SHP77 (cell line): ENCODE measurements at places on chromosomes 6 and 20.

DNA sequence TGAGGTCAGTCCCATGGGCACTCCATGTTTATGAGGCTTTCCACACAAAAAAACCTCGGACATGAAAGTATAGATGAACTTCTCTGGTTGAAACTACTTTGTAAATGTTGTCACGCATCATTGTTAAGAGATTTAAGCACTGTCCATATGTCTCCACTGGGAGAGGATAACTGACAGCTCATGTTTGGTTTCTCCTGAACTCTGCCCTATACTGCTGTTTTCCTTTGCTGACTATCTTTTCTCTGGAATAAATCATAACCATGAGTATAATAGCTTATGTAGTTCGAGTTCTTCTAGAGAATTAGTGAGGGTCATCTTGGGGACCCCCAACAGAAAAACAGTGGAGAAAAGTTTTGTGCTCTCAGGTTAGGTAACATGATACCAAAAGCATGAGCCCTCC lies 14.3 kb downstream of the THEMIS start:
- DNase-seq, result no peak

DNA sequence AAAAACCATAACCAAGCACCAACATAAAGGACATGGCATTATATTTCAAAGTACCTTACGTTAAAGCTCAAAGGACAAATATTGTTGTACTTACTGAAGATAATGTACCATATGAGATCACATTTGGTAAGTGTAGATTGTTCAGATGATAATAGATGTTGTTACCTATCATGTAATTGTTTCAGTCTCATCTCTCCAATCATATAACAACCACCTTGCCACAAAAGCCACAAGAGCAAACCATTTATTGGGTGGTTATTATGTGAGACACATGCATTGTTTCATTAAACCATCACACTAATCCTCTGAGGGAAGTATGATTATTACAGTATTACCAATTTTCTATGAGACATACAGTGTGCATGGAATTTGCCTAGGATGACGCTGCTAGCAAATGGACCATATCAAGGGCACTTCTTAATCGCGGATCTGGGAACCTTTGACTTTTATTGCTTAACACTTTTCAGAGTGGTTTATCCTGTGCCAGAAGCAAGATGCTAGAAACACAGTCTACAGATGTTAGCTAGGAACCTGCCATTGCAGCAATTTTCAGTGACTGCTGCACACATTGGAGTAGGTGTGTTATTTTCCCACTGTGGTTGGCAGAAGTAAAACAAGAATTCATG lies 149.8 kb upstream of the AKIRIN2 start:
- no peak for DNase-seq

DNA sequence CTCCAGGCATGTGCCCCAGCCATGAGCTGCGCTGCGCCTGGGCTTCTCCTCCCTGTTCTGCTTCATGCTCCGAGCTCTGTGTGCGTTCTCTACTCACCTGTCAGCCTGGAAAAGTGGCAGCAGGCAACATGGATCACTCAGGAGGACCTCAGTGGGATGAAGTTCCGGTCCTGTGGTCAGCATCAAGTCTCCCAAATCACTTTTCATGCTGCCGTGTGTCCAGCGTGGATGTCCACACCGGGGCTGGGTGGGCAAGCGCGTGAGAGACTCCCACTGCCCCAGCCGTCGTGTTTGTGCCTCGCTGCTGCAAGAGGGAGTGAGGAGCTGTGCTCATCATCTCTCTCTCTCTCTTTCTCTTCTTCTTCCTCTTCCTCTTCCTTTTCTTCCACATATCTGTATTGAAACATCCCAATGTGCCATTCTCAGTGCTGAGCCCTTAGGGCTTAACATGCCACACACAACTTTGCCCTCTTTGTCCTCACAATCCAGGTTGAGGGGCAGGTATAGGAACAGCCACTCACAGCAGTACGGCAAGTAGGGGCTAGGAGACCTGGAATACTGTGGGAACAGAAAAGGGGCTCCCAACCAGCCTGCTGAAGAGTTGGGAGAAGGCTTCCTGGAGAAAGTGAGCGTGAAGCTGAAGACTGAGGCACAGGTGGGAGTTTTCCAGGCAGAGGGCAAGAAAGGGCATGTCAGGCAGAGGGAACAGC lies 3.8 kb upstream of the PDYN start:
- no peak for DNase-seq

- DNase-seq, result no peak
These were observed 50.7 kb downstream of the MRPL14 start for GRCh38 chr6:44076356-44077213.

GRCh38 chr6:153170511-153170910 lies 39.4 kb upstream of the RGS17 start:
- DNase-seq, result no peak

DNA sequence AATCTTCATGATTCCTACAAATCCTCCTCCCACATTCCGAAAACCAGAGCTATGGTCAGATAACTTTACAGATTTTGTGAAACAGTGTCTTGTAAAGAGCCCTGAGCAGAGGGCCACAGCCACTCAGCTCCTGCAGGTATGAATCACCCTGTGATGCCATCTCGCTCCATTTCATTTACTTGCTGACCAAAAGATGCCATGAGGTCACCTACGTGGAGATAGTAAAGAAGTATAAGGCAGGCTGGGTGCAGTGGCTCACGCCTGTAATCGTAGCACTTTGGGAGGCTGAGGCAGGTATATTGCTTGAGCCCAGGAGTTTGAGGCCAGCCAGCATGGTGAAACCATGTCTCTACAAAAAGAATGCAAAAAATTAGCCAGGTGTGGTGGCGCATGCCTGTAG lies 30.9 kb downstream of the STK4 start:
- DNase-seq, result no peak

GRCh38 chr6:31791324-31792089 lies 4.0 kb downstream of the VARS1 start:
- DNase-seq, result peak; percentile 54

DNA sequence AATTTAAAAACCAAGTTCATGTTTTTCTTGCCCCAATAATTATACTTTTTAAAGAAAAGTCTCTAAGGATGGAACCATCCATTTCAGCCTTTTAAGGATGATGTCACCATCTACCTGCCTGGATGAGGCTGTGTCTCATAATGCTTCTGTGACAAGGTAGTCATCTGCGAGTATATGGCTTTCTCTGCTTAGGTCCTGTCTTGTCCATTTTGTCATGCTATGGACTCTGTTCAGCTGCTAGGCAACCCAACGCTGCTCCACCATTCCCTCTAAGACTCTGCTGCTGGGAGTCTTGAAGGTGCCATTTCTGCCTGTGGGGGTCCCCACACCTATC lies 459.8 kb upstream of the RUNX2 start:
- no peak for DNase-seq

- no peak for DNase-seq
These were observed 1.5 kb downstream of the TREM2 start for GRCh38 chr6:41161380-41161779.

GRCh38 chr6:151958332-151958731 lies 150.8 kb downstream of the ESR1 start:
- no peak for DNase-seq

DNA sequence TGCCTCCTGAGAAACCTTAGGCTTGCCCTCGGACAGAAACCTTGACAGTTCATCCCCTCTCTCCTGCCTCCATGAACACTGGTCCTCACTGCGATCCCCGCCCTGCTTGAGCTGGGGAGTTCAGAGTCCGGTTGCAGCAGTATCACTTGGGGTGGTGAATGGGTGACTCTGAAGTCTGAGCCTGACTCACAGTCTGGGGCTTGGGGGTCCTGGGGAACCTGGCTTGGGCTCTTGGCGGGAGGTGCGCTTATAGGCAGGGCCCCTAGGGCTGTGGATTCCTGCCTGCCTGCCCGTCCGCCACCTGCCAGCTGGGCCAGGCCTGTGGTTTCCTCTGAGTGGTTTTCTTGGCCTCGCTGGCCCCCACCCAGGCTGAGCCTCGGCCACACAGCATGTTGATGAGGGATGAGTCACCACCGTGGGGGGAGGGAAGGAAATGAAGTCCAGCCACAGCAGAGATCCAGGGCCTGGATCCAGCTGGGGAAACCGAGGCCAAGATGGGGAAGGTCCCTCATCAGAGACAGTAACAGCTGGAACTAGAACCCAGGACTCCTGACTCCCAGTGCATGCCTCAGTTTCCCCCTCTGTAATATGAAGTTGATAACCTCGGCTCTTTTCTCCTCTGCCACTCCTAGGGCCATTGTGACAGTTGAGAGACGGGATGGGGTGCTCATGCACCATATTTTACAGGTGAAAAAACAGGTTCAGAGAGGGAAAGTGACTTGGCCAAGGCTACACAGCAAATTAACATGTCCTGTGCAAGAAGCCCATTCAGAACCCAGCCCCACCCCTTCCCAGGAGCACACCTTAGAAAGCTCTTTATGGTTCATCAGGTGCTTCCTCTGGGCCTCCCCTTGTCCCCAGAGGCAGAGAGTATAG lies 9.2 kb downstream of the FOXS1 start:
- peak; percentile 50 for DNase-seq

DNA sequence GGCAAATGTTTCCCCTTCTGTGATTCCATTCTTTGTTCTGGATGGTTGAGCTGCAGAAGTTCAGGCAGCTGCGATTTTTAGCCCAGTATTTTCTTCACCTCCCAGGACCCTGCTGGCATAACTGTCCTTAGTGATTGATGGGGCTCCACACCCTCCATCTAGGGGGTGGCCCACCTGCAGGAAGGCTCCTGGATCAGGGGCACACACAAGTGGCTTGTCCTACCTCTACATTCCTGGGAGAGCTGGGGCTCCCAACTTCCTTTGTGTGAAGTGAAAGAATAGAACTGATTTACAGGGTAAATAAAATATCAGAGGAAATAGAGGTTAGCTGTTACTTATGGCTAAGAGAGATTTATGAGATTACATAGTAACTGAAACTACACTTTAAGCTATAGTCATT lies 129.5 kb upstream of the MAP3K7 start:
- DNase-seq, result no peak

DNA sequence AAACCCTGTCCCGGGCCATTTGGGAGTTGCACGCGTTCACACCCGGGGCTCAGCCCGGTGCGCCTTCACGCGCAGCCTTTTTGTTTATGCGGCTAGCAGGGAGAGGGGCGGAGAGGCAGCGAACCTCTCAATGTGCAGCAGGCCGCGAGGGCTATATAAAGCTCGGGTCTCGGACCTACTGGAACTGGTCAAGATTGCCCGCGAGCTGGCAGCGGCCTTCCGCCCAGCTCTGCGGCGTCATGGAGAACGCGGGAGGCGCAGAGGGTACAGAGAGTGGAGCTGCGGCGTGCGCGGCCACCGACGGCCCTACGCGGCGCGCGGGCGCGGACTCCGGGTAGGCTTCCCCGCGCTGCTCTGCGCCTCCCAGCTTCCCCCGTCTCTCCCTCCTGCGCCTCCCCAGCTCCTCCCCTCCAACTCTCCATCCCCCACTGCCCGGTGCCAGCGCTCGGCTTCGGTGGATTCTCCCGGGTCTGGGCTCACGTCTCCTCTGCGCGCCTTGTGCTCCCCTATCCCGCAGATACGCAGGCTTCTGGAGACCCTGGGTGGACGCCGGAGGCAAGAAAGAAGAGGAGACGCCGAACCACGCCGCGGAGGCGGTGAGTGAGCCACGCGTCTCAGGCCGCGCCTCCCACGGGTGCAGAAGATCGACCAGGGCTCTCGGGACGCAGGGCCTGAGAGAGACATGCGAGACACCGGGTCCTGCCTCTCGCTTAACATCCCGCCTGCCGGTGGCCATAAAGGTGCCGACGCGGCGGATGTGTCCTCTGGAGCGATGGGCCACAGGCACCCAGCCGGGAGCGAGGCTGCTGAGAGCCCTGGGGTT lies at the start of gene RIPPLY2:
Gene RIPPLY2, plus strand, starts transcription at position 183 of the 823 bp plus-strand sequence. Its CDS starts 57 bp downstream, at position 240.
- DNase-seq, result peak; percentile 80

DNA sequence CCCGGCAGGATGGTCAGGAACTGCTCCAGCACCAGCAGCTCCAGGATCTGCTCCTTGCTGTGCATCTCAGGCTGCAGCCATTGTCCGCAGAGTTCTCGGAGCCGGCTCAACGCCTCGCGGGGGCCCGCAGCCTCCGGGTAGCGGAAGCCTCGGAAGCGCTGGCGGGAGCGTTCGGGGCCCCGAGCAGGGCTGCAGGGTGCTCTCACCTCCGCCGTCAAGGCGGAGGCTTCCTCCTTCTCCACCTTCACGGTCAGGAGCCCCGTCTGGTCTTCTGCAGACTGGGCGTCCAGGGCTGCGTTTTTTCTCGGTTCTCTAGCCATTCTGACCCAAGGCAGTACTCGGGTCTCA lies 434 bp downstream of the ZKSCAN4 start:
- no peak for DNase-seq

DNA sequence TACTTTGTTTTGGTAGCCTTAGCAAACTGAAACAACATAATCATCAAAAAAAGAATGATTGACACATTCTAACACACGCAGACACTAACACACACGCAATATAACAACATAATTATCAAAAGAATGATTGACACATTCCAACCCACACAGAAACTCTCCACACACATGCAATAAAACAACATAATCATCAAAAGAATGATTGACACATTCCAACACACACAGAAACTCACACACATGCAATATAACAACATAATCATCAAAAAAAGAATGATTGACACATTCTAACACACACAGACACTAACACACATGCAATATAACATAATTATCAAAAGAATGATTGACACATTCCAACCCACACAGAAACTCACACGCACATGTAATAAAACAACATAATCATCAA lies 172.4 kb downstream of the THBS2 start:
- no peak for DNase-seq

DNA sequence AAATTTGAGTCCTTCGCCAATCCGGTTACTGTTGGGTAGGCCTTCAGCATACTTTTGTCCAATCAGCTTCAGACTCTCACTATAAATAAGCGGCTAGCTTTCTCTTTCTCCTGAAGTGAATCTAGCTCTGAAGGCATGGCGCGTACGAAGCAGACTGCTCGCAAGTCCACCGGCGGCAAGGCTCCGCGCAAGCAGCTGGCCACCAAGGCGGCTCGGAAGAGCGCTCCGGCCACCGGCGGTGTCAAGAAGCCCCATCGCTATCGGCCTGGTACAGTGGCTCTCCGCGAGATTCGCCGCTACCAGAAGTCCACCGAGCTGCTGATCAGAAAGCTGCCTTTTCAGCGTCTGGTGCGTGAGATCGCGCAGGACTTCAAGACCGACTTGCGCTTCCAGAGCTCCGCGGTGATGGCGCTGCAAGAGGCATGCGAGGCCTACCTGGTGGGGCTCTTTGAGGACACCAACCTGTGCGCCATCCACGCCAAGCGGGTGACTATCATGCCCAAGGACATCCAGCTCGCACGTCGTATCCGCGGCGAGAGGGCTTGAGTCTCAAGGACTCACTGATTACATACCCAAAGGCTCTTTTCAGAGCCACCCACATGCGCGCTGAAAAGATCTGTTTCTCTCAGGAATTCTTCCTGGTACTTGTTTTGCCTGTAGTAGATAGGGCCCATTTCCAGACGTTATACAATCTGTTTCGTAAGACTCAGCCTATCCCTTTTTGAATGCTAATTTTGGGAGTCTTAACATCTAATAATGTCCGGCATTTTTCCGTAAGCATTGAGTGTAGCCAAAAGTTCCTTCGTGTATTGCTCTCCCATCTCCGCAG lies 102.0 kb downstream of the OR2B2 start:
- peak; percentile 93 for DNase-seq
